Caco-2 (cell line): ENCODE measurements at places on chromosomes 6 and 20. TPM values are rescaled to one million over a fixed set of nuclear protein-coding genes. Genes with fewer than 3 reads are reported as not detected.

The MMP24OS gene
- total RNA-seq = 38.8 and 42.3 TPM in 2 replicates

- DNase-seq = no peak
These were observed 56.3 kb downstream of the EZR start for GRCh38 chr6:158762787-158763433.

DNA sequence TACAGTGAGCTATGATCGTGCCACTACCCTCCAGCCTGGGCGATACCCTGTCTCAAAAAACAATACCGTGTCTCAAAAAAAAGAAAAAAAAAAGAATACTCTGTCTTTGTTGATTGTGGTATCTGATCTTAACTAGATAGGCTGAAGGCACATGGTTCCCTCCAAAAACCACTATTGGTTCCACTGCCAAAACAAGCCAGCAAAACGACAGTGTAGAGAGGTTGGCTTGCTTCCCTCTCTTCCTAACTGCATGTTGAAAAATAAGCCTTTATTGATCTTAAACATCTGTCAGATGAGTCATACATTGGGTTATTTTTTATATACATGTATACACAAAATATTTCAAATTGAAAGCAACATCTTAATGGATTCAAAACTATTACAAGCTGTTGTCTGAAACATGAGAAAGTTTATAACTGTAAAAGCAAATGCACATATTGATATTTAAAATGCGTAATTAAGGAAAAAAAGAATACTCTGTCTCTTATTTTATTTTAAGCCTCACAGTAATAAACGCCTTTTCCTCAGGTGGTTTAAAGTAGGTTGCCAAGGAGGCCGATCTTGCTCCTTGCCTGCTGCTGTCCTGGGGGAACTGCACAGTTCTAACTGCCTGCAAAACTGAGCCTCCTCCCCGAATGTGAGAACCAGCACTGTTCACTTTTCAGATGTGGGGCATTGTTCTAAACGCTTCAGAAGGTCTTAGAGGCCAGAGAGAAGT, 7.0 kb upstream of the NINL start:
- no peak for DNase-seq

- DNase-seq = no peak
These were observed 257.2 kb downstream of the TAF4 start for GRCh38 chr20:61808447-61808846.

DNA sequence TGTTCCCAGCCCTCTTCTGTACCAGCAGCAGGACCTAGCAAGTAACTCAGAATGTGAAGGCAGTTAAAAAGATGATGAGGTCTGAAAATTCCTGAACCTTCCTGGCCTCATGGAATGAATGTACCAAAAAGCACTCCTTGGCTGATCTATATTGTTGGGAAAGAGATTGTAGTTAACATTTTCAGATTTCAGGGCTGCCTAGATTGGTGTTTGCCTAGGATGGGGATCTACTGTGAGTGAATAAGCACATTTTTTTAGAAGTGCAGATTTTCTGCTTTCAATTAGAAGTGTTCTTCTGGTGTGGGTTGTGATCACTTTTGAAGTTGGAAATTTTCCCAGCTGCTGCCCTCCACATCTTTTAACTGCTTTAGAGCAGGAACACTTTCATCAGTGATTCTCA, 6.2 kb downstream of the MYLIP start:
- no peak for DNase-seq

- DNase-seq = no peak
These were observed 6.5 kb downstream of the COL11A2 start for GRCh38 chr6:33185654-33186187.

GRCh38 chr6:150876598-150876997, 11.1 kb downstream of the MTHFD1L start:
- no peak for DNase-seq

The SAPCD1 gene
- total RNA-seq = 6.4 and 13.0 TPM in 2 replicates

DNA sequence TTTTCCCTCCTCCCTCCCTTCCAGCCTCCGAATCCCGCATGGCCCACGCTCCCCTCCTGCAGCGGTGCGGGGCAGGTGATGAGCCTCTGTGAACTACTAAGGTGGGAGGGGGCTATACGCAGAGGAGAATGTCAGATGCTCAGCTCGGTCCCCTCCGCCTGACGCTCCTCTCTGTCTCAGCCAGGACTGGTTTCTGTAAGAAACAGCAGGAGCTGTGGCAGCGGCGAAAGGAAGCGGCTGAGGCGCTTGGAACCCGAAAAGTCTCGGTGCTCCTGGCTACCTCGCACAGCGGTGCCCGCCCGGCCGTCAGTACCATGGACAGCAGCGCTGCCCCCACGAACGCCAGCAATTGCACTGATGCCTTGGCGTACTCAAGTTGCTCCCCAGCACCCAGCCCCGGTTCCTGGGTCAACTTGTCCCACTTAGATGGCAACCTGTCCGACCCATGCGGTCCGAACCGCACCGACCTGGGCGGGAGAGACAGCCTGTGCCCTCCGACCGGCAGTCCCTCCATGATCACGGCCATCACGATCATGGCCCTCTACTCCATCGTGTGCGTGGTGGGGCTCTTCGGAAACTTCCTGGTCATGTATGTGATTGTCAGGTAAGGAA, at the start of gene OPRM1:
TSS of gene OPRM1 (plus strand) at position 10 of the 612 bp plus-strand sequence. CDS start at position 315, 305 bp downstream.
- DNase-seq = no peak

DNA sequence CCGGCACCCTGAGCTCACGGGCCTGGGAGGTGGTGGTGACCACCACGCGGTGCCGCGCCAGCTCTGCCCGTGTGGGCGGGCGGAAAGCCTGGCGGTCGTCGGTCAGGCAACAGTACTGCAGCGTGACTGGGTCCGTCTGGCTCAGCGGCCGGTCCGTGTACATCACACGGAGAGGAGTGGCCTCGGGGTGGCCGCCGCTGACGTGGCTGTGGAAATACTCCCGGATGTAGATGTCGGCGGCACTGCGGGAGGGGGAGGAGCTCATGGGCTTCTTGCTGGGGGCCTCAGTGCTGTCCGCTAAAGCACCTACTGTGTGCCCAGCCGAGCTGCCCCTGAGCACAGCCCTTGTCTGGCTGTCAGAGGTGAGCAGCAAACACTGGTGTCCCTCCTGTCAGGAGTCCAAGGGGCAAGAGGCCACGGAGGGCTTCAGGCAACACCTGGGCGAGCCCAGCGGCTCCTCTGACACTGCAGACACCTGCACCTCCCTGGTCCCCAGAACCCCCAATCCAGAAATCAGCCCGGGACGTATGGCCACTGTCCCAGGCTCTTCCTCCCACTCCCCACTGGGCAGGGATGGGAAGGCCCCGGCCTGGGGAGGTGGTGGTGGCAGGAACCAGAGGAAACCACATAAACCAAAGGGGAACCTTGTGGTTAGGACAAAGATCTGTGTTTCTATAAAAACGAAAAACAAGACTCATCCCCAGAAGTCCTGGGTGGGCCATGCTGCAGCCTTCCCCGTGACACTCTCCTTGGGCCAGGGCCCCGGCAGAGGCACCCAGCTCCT, 6.5 kb downstream of the HELZ2 start:
- no peak for DNase-seq

GRCh38 chr6:75495011-75495410, 1.4 kb upstream of the FILIP1 start:
- no peak for DNase-seq

DNA sequence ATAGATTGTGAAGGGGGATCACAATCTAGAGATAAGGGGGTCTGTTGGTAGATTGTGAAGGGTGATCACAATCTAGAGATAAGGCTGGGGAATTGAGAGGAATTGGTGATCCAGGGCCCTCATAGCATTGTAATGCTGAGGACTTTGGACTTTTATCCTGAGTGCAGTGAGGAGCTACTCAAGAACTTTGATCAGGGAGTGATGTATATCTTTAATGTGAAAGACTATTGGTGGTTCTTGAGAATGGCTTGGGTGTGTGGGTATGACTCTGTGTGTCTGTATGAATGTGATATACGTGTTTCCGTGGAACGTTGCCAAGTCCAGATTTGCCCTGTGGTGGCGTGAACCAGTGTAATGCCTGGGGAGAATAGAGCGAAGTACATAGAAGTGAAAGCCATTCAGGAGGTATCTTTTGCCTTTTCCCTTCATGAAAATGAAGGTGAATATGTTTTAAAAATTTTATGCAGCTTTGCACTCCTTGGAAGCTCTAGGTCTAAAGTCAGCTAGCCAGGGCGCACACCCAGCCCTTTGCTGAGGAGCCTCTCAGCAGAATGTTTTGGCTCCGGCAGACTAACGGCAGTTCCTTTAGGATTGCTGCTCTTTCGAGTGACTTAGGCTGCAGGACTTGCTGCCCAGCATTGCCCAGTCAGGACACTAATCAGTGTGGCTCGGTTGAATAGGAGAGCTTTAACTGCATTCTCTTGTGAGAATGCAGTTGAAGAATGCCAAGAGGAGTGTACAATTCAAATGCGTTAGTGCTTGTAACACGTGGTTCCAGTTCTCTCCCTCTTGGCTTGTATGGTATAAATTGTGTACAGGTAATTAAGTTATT, 3.5 kb downstream of the ZFAND3 start:
- peak; percentile 20 for DNase-seq

- DNase-seq = no peak
These were observed 56.9 kb upstream of the NXT1 start for GRCh38 chr20:23293689-23294088.

- no peak for DNase-seq
These were observed 15.8 kb upstream of the HLA-DQA1 start for GRCh38 chr6:32621372-32621771.

DNA sequence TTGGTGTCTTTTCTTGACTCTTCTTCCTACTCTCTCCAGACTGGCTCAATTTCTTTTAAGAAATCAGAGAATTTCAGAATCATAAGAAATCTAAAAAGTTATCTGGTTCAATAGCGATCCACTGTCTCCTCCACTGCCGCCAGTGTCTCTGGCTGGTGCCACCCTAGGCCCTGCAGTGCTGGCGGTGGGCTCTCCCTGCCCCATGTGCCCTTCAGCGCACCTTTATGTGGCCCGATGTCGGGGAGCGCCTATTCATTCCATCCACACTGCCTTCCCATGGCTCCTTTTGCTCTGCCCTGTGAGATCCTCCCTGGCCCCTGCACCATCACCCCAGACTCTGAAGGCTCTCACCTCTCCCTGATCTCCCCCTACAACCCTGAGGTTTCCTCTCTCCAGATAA, 62.8 kb downstream of the TBXT start:
- DNase-seq = no peak

DNA sequence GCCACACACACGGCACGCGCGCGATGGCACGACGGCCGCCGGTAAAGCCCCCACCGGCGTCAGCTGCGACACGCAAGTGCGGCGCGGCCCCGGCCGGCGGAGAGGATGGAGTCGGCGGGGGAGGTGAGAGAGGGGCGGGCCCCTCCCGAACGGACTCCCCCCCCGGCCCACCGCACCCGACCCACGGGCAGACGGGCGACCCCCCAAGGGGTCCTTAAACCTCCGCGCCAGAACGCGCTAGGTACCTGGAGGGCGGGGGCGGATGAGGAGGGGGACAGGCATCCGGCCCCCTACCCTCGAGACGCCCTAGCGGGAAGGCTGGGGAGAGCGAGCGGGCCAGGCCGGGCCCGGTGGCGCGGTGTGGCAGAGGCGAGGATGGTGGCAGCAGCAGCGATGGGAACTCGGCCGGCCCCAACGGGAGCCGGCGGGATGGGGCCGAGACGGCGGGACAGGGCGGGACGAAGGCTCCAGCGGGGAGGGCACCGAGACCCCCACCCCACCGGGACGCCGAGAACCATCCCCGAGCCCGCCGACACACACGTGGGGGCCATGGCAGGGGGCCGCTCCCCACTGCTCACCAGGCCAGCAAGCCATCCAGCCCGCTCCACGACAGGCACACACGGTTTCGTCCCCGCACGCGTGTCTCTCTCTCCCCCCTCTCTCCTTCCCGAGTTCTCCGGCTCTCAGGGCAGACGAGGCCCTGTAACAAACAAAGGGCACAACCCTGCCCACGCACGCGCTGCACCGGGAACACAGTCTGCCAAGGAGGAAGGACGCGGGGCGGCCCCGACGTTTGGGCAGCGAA, 1515.4 kb upstream of the DEFB115 start:
- no peak for DNase-seq
